ENCODE measurements at places on chromosomes 13 and 19.

DNA sequence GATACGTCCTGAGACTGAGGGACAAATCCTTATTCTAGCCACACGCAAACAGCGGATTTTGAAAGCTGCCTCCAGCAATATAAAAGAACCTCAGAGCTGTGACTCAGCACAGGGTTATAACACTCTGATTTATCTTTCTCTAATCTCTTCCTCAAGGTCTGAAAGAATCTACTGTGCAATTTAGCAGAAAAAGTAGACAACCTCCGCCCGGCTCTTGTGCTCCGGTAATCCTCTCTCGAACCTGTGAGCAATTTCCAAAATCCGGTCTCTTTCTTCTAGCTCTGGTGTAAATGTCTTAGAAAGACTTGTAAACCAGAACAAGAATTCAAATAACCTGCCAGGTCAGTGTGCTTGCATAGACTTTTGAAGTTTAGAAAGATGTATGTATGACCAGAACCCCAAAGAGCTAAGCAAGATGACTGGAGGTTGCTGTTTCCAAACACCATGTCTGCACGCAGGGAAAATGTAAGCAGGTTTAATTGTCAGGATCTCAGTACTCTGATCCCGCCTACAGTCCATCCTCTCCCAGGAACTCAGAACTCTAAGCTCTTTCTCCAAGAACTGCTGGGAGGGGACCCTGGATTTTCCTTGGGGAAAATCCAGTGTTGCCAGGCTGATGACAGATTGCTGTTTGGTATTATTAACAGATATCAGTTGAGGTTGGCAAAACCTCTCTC is 338.1 kb downstream of the RFC3 start:
- no peak for DNase-seq

GRCh38 chr13:87675851-87676250 is 4.7 kb downstream of the SLITRK5 start:
- no peak for DNase-seq

- DNase-seq: no peak
Measured at GRCh38 chr13:73983109-73983508, 151.1 kb downstream of the KLF12 start.

GRCh38 chr13:38316129-38316528 is 33.5 kb upstream of the UFM1 start:
- no peak for DNase-seq

GRCh38 chr13:37274569-37275497 is 169.4 kb upstream of the CSNK1A1L start:
- DNase-seq: no peak

GRCh38 chr19:35116072-35116801 is 614 bp downstream of the FXYD3 start:
- DNase-seq: no peak

GRCh38 chr19:51387924-51388389 is at the start of gene LIM2:
Gene LIM2, minus strand, starts transcription at chr19:51387974. Its CDS starts 531 bp downstream, at chr19:51387443.
- no peak for DNase-seq

DNA sequence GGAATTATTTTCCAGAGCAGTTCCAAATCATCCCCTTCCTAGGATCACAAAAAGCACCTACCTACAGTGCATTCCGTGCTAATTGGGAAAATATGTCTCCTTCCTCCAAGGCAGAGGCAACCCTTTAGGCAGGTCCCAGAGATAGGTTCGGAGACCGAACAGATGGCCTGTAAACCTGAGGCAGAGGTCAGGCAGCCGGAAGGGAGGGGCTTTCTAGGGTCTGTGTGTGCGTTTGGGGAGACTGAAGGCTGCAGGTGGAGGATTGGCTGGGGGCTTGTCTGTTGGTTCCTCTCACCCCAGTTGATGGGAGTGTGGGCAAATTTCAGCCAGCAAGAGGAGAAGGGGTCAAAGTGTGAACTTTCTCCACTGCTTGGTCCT is 7.1 kb downstream of the KCNN4 start:
- no peak for DNase-seq

DNA sequence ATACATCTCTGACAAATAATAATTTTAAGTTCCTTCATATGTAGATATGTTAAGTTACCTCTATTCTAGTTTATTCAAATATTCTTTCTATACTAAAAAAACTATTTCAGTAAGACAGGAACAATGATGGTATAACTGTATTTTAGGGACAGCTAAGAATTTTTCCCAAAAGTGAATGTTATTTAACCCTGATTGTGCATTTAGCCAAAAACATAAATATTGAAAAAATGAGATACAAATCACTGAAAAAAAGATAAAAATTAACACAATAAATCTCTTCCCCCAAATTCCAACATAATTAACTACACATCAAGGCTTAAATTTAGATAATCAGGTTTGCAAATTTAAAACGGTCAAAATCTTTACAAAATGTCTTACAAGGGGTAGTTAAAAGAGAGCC is 58.1 kb downstream of the KCNRG start:
- DNase-seq: no peak

DNA sequence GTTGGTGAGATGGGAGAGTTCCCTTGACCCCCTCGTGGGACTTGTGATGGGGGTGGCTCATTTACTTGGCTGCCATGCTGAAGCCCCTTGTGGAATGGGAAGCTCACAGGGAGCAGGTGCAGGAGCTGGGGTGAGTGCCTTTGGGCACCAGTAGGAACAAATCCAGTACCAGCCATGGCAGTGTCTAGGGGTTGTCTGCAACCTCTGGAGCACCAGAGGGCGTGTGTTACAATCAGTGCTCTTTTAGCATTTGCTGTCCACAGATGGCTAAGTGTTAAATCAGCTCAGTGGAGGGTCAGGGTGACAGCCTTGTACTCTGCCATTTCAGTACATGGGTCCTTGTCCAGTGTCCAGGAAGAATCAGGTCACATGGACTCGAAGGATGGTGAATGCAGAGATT is 75.6 kb downstream of the ATP8A2 start:
- DNase-seq: no peak

DNA sequence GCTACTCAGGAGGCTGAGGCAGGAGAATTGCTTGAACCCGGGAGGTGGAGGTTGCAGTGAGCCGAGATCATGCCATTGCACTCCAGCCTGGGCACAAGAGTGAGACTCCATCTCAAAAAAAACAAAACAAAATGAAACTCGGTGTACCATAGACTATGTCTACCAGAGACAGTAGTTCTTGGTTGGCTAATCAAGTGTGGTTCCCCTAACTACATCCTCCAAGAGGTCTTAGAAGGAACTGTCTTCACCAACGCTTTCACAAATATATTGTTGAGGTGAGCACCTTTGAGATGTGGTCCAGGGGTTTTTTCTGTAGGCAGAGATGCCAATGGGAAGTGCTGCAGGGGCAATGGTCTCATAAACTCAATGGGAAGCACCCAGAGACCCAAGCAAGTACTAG is 48.0 kb downstream of the RFC3 start:
- DNase-seq: no peak

DNA sequence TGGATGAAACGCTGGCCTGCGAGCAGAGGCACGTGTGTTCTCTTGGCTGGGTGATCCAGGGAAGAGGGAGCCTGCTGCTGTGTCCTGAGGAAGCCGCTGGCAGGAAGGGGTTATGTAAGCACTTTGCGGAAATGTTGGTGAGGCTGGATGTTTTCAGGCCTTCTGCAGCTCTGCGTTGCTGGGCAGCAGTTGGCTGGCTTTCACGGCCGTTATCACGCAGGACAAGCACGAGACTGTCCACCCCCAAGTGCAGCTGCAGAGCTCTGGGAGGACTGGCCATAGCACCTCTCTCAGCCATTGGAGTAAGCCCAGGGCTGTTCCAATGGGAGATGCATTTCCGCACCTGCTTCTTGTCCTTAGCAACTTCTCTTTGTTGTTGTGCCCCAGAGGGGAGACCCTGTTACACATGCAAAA is 146.9 kb upstream of the SOX21 start:
- peak; percentile 56 for DNase-seq

GRCh38 chr13:46354156-46355087 is 32.6 kb downstream of the RUBCNL start:
- DNase-seq: no peak

DNA sequence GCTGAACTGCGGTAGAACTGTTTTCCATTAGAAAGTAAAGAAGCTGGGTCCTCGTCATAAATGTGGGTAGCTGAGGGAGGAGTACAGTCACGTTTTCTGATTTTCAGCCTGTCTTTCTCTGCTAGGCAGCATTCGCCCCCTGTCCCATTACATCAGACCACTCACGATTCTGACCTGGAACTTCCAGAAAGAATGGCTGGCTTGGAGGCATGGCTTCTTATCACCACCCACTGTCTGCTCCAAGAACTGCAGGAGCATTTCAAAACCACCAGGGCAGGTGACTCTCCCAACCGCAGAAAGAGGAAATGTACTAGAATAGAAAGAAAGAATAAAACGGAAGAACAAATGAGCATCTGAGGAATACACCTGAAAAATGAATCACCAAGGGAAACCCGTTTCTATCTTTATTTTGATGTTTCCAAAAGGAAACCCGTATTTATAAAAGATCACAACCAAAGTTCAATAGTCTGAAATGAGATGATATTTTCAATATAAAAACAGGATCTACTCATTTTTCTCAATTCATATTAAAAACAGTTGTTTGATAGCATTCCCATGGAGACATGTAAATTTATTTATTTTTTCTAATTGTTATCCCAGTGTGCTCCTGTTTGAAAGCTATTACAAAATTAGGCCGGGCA is 22.1 kb upstream of the POMP start:
- DNase-seq: peak; percentile 53

GRCh38 chr13:42533336-42533591 is 40.7 kb upstream of the TNFSF11 start:
- DNase-seq: no peak

DNA sequence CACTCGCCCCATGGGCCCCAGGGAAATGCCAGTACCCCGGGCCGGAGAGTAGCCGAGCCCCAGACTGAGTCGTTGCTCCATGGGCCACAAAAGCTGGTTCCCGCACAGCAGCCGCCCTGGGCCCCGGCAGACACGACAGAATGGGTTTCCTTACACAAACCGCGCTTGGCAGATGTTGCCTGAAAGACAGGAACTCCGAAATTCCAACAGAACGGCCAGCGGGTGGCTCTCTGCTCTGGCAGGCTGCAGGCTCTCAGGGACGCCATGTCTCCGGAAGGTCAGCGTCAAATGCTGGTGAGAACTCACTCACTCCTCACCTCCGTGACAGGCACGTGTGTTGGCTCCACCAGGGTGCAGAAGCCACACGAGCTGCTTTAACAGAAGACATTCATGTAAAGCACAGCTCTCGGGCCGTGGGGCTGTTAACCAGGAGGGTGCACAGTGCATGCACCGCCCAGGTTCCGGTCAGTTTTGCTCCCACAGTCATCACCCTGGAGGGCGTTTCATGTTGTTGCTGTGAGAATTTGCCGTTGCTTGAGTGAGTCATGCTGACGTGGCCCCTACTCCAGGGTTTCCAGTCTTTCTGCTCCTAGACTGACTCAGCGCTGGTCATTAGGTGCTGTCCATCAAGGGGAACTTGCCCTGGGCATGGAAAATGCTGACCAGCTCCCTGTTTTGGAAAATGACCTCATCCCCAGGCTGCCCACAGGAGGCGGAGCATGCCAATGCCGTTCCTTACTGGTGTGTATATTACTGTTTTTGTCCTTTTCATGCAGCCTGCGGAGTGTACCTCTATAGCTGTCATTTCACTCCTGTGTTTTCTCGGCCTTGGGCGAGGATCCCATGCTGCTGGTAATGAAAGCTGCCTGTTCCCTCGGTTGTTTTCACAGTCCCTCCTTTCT is 44.8 kb downstream of the ANKRD10 start:
- peak; percentile 55 for DNase-seq

- DNase-seq: no peak
Measured at GRCh38 chr19:19628501-19629134, 598 bp upstream of the LPAR2 start.

DNA sequence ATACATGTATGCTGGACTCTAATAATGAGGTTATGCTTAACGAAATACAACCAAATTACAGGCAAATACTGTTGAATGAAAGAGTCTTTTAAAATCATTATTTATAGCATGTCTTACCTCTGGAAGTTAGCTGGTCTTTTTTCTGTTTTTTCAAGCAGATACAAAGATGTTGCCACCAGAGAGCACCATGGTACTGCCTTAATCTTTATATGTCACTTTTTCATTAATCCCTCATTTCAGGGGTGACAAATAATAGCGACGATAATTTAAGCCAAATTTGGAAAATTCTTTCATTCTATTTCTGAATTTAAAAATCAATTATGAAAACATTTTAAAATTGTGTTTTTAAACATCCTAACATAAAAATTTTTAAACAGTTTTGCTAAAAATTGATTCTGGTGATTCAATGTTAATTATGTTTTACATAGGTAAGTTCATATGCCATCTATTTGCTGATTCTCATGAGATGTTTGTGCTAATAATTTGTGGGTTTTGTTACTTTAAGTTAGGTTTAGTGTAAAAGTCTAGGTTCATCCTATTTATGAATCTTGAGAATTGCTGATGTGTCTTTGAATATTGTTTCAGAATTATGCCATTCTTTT is 379.3 kb upstream of the SGCG start:
- no peak for DNase-seq

DNA sequence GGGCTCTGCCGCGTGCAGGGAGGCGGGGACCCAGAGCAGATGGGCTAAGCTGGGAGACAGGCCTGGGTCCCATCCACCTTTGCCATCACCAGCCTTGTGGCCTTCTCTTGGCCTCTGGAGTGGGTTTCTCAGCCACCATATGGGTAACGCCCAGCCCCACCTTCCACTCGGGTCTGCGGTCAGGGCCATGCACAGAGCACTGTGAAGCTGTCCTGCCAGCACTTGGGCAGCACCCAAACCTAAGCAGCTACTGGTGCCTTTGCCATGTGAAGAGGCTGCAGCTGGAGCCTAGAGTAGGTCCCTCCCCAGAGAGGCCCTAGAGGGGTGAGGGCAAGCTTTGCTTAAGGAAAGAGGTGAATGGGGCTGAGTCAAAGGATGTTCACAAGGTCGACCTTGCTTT is 24.1 kb upstream of the NPAS1 start:
- DNase-seq: no peak

- DNase-seq: no peak
Measured at GRCh38 chr13:32548837-32549236, 10.2 kb upstream of the N4BP2L2 start.

DNA sequence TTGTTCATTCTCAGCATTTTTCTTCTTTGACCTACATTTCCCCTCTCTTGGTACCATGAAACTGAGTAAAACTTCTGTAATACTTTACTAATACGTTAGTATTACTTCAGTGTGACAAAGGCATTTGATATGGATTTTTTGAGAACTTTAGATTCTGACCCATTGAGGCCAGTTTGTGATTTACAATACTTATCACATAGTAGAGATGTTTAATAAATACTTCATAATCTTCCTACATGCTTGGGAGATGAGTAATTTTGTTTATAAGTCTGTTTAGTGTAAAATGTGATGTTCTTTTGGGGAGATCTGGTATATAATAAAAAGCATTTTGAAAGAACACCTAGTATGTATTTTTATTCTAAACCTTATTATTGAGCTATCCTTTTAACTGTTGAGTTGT is 29.7 kb downstream of the GTF2F2 start:
- DNase-seq: no peak

GRCh38 chr19:50328873-50329145 is 368 bp downstream of the KCNC3 start:
- DNase-seq: no peak

- DNase-seq: no peak
Measured at GRCh38 chr13:31998131-31998530, 33.4 kb upstream of the FRY start.

GRCh38 chr19:2663920-2664571 is 38.4 kb downstream of the GNG7 start:
- no peak for DNase-seq

Measured in left lobe of liver (tissue), 2 donors.